ENCODE measurements at places on chromosomes 4 and X. TPM values are rescaled to one million over a fixed set of nuclear protein-coding genes. Genes with fewer than 3 reads are reported as not detected.

- H3K27ac ChIP-seq: no peak overlapping the region
- H3K36me3 ChIP-seq: no peaks in the 10 kb centered on the region
- peaks cover 10% of the 10 kb centered on the region for H3K4me1 ChIP-seq
- no peaks in the 10 kb centered on the region for H3K27me3 ChIP-seq
- peak; percentile 67 for DNase-seq
Measured at GRCh38 chr4:48681856-48682255, 98.2 kb downstream of the FRYL start.

DNA sequence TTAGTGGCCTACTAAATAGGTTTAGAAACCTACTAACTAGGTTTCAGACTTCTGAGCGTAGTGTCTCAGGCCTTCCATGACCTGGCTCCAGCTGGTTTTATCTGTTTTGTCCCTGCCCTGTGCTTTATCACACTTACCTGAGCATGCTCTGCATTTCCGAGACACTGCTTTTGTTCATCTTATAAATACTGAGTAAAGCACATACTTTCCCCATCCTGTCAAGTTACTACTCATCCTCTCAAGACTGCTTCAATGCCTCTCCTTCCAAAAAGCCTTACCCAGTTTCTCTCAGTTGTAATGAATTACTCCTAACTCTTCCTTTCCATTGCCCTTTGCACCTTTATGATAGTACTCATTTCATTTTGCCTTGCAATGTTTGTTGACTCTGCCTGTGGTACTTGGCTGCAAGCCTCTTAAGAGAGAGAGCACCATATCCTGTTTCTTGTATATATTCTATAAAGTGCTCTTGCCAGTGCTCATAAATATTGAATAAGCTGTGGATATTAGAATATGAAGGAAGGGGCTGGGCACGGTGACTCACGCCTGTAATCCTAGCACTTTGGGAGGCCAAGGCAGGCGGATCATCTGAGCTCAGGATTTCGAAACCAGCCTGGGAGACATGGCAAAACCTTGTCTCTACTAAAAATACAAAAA lies 34.4 kb downstream of the SLAIN2 start:
- H3K4me3 ChIP-seq: no peak overlapping the region
- H3K36me3 ChIP-seq: peaks cover 21% of the 10 kb centered on the region
- DNase-seq: no peak
- no peak overlapping the region for H3K27ac ChIP-seq
- no peaks in the 10 kb centered on the region for H3K4me1 ChIP-seq

GRCh38 chr4:152843481-152844090 lies 63.8 kb downstream of the ARFIP1 start:
- H3K36me3 ChIP-seq: no peaks in the 10 kb centered on the region
- H3K27ac ChIP-seq: no peak overlapping the region
- no peak overlapping the region for H3K4me3 ChIP-seq
- H3K27me3 ChIP-seq: no peaks in the 10 kb centered on the region
- DNase-seq: no peak

DNA sequence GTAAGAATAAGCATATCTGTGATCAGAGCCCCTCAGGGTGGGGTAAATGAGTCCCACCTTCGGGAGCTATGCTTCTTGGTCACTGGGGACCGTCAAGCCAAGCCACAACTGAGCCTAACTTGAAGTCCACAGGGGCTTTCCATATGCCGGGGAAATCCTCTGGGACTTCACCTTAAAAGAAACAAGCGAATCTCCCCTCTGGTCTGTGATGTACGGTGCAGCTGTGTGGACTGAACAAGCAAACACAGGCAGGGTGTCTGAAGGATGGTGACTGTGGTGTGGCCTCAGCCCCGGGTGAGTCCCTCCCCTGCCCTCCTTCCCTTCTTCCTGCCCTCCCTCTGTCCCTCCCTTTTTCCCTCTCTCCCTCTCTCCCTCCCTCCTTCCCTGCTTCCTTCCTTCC lies 29.7 kb upstream of the PPP2R2C start:
- H3K4me1 ChIP-seq: no peaks in the 10 kb centered on the region
- no peaks in the 10 kb centered on the region for H3K36me3 ChIP-seq
- H3K4me3 ChIP-seq: no peak overlapping the region

DNA sequence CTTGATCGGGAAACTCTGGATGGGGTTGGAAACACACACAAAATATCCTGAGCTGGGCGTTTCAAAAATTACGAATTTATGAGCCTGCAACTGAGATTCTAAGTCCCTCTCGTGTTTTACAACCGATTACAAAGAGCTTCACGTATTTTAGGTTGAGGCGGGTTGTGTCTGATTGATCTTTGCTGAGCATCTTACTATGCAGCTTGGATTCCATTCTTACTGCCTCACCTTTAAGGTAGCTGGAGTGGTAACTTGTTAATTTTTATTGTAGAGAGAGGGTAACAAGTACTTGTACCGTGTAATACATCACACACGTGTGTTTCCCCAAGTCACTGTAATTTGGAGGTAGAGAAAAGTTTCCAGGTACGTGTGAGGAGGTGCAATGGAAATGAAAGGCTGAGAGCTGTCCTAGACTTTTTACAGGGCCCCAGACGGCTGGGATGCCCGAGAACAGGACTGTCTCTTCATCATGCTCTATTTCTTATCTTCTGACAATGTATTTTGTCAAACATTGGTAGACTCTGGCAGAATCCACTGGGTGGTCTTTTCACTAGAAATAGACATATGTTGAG lies 97.8 kb upstream of the TENM3 start:
- H3K4me3 ChIP-seq: no peak overlapping the region
- DNase-seq: no peak
- H3K36me3 ChIP-seq: no peaks in the 10 kb centered on the region
- no peak overlapping the region for H3K27ac ChIP-seq

DNA sequence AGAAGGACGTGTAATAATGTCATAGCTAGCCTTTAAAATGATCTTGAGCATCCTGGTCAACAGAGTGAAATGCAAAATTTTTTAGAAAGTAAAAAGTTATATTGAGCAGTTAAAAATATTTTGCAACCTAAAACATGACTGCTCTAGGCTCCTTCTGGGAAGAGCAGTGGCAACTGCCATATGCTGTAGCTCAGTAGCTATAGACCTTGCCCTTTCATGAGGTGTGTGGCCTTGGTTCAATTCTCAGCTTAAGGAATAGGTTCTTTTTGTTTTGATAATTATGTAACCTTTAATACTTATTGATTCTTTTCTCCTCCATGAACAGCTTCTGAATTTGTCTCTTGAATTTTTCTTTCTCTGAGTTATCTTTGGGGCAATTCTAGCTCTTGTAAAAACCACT lies 105.0 kb downstream of the ARSJ start:
- no peaks in the 10 kb centered on the region for H3K27me3 ChIP-seq
- H3K4me3 ChIP-seq: no peak overlapping the region
- H3K36me3 ChIP-seq: no peaks in the 10 kb centered on the region
- H3K4me1 ChIP-seq: peaks cover 3% of the 10 kb centered on the region
- no peak for DNase-seq
- no peak overlapping the region for H3K27ac ChIP-seq

DNA sequence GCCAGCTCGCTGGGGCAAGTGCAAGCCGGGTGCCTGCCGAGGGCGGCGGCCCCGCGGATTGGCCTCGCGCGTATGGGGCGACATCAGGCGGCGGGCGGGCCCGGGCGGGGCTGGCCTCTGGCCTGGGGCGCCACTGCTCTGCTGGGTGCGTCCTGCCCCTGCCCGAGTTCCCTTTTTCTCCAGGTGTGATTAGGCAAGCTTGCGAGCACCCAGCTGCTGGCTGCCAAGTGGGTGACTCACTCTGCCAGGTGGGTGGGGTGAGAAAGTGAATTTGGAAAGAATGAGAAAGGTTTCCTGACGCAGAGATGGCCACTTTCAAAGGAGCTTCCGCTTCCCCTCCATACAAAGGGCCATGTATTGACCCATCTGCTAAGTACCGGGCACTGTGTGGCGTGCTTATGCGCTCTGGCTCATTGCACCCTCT lies 32.5 kb downstream of the FGFBP1 start:
- no peak overlapping the region for H3K27ac ChIP-seq
- DNase-seq: no peak
- no peaks in the 10 kb centered on the region for H3K36me3 ChIP-seq
- no peak overlapping the region for H3K4me3 ChIP-seq
- H3K27me3 ChIP-seq: peaks cover 5% of the 10 kb centered on the region

DNA sequence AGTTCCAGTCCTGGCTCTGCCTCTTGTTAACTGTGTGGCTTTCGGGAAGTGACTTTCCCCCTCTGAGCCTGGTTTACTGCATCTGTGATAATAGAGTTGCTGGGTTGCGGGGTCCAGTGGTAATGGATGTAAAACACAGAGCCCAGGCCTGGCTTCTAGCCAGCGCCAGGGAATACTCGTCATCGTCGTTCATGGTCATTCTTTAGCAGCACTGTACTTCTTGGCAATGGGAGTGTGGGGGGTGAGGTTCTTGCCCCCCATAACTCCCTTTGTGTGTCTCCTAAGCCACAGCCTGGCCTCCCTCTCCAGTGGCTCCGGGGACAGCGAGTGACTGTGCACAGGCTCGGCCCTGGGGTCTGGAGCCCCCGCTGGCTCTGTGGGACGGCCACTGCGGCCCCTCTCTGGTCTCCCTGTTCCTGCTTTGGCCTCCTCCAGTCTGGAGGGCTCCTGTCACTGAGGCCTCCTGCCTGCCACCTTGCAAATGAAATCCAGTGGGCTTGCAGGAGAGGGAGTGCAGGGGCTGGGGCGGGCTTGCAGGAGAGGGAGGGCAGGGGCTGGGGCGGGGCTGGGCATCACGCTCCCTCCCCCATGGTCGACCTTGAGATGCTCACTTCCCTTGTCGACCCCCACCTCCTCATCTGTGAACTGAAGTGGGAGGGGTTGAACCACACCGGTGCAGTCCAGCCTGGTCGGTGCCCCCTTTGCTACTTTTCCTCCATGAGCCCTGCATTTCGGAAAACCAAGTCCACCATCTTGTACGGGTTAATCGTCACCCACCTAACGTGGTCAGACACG lies 13.2 kb downstream of the PSAPL1 start:
- H3K36me3 ChIP-seq: no peaks in the 10 kb centered on the region
- no peak overlapping the region for H3K27ac ChIP-seq
- DNase-seq: no peak
- no peak overlapping the region for H3K4me3 ChIP-seq
- no peaks in the 10 kb centered on the region for H3K27me3 ChIP-seq

- no peak overlapping the region for H3K27ac ChIP-seq
- no peaks in the 10 kb centered on the region for H3K27me3 ChIP-seq
- no peaks in the 10 kb centered on the region for H3K36me3 ChIP-seq
- peak; percentile 28 for DNase-seq
Measured at GRCh38 chr4:180664766-180665368, 1578.3 kb upstream of the TENM3 start.

DNA sequence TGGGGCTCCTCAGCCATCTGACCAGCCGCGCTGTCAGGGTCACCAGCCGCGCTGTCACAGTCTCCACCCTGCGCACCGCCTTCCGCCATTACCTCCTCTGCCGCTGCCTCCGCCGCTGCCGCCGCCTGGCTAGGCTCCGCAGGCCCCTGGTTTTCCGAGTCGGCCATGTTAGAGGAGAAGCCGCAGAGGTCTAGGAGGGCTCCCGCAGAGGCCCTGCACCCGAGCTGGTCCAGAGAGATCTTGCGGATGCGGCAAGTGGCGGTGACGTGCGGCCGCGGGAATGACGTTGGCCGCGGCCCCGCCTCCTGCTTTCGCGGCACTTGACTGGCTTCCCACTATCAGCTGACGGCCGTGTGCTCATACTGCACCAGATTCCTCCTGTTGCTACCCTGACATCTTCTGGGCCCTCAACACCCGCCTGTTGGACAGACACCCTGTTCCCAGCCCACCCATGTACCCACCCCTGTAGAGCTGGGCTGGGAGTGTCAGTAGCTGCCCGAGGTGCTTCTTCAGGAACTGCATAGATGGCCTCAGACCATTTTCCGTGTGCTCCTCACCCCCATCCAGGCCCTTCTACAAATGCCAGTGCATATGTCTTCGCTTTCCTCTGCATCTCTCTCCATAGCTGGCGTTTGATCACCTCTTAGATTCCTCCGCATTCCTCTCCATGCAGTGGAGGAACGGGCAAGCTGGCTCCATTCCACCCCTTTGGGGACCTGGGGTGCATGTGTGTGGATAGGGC lies at the start of gene NAP1L5:
Gene NAP1L5, minus strand, starts transcription at position 242 of the 742 bp plus-strand sequence. Its CDS starts 75 bp downstream, at position 167.
- peaks cover 9% of the 10 kb centered on the region for H3K4me1 ChIP-seq
- H3K27me3 ChIP-seq: no peaks in the 10 kb centered on the region
- peaks cover 21% of the 10 kb centered on the region for H3K36me3 ChIP-seq
- peak within 1 kb of the TSS; percentile 79 for H3K4me3 ChIP-seq
- H3K27ac ChIP-seq: peak within 1 kb of the TSS; percentile 74
- peak; percentile 84 for DNase-seq

TSPAN6 gene
- 0.17 TPM for total RNA-seq

DRD5 gene
- not detected for total RNA-seq

DNA sequence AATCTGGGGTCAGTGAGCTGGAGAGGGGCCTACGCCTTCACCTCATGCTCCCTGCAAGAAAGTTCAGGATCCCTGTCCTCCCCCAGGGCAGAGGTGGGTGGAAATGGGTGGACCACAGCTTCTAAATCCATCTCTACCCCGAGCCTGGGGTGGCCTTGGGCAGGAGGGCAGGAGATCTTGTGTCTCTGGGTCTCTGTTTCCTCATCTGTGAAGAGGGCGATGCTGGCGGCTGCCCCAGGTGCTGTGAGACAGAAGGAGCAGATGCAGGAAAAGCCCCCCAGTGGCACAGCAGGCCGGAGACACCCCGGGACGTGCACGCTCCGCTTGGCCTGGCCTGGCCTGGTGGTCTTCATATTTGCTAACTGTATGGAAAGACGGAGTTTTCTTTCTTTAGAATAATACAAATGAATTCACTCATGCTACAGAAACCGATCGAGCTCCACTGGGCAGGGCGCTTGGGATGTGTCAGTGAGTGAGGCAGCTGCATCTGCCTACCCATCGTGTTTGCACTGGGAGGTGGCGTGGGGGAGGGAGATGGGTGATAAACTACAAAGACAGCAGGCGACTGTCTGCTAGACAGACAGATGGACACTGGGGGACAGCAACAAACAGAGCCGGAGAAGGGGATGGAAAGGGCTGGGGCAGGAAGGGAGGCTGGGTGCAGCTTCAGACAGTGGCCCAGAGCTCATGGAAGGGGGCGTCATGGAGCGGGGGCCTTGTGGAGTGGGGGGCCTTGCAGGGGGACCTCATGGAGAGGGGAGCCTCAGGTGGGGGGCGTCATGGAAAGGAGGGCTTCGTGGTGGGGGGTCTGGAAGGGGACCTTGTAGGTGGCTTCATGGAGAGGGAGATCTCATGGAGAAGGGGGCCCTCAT lies 136.2 kb downstream of the CPZ start:
- no peak overlapping the region for H3K4me3 ChIP-seq
- H3K27ac ChIP-seq: no peak overlapping the region
- H3K36me3 ChIP-seq: no peaks in the 10 kb centered on the region
- H3K4me1 ChIP-seq: no peaks in the 10 kb centered on the region

DNA sequence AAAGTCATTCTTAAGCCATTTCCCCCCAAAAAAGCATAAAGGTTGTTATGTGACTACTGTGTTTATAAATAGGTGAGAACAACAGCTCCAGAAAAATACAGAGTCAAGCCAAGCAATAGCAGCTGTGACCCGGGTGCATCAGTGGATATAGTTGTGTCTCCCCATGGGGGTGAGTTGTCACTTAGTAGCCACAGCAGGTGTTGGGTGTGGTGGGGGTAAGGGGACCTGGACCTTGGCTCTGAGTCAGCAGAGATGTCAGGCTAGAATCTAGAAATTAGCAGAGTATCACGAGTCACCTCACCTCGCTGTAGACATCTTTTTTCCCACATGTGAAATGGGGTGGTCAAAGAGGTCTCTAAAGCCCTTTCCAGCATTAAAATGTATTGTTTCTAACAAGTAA lies 42.4 kb downstream of the MOSPD2 start:
- H3K36me3 ChIP-seq: peaks cover 56% of the 10 kb centered on the region
- no peak overlapping the region for H3K27ac ChIP-seq
- no peak for DNase-seq
- H3K4me1 ChIP-seq: no peaks in the 10 kb centered on the region
- H3K4me3 ChIP-seq: no peak overlapping the region

Data from CD4-positive, CD25-positive, alpha-beta regulatory T cell (primary cell).